Occipital lobe (tissue), 3 donors: ENCODE measurements at places on chromosomes 12 and 14. TPM values are rescaled to one million over a fixed set of nuclear protein-coding genes. Genes with fewer than 3 reads are reported as not detected.
A peak's percentile ranks its signal among the peaks of the same experiment; 100 is the strongest.

DNA sequence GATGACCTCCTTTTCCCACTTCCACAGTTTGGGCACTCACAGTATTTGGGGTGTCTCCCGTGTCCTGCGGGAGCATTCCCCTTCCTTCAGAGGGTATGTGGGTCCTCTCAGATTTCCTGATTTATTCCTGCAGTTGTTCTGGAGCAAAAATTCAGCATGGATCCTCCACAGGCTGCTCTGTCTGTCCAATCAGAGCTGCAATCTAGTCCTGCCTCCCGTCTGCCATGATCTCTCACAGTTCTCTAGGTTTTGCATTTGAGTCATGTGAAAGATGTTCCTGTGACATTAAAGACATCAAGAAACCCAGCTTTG is 435.9 kb downstream of the TMTC2 start:
- peak; percentile 26 for DNase-seq

GRCh38 chr12:118127867-118128266 is 8.1 kb upstream of the PEBP1 start:
- DNase-seq: no peak

GRCh38 chr12:106892075-106892474 is 63.6 kb upstream of the TMEM263 start:
- DNase-seq: no peak

GRCh38 chr12:48866052-48866711 is 512 bp upstream of the RND1 start:
- no peak for DNase-seq

The MUCL1 gene
- not detected for total RNA-seq

DNA sequence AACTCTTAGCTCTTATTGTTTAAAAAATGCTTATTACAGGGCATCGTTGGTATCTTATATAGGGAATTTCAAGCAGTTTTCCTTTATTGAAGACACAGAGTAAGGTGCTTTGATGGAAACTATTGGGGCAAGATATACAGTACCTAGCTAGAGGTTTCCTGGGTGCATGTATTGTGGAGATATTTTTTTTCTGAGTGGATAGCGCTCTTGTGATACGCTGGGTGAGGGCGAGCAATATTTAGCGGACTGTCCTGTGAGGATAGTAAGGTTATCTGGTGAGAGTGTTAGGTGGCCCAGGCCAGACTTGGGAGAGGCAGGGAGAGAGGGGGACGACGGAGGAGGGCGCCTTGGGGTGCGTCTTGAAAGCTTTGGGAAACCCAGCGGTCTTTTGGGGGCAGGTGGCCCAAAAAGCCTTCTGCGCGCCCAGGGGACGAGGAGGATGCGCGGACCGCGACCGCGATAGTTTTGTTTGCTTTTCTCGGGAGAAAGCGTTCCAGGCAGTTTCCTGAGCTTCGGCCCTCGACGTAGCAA is 596 bp upstream of the BICD1 start:
- DNase-seq: no peak

GRCh38 chr14:103858063-103858781 is 10.8 kb upstream of the PPP1R13B start:
- no peak for DNase-seq

DNA sequence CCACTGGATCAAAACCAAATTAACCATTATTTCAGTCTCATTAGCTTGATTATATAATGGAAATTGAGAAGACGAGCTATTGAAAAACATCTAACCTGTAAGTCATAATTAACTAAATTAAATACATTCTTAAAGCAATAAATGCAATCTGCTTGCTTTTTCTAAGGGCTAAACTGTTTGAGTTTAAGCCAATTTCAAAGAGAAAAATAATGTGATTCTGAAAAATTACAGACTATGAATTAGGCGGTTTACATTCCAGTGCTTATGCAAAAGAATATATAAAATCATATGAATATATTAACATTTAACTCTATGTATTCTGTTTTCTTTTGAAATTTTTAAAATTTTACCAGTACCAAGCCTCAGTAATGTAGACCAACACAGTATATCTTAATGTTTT is 1349.4 kb downstream of the FSCB start:
- no peak for DNase-seq

DNA sequence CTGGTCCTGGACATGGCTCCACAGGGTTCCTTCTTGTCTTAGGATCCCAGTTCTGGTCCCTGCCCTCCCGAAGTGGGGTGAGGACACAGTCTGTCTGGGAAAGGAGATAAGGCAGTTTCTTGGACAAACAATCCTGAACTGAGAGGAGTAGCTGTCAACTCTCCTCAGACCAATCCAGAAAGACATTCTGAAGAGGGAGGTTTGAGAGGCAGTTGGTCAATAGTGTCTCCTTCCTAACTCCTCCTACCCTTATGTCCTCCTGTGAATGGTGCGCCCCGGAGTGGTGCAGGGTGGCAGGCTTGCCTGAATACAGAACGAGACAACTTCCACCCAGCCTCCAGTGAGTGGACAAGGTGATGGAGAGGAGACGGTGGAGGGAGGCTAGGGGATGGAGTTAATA is 15.4 kb upstream of the ASIC1 start:
- DNase-seq: no peak

- DNase-seq: no peak
Observed at GRCh38 chr12:115147916-115148315, 463.9 kb upstream of the TBX3 start.

DNA sequence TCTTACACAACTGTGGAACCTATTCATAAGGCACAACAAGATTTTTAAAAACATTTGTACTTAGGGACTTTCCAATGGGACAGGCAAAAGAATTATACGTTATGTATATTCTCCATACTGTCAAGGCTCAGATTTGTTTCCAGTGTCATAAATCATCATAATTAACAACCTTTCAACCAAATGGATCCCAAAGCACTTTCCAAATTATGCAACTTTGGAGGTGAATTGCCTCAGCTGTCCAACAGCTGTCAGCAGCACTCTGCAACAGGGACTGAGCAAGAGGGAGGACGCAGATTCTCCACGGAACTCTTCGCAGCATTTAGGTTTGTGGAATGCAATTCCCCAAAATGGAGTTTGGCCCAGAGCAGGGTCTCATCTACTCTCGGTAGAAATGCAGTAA is 186.6 kb downstream of the PAX9 start:
- DNase-seq: no peak
